ENCODE measurements at places on chromosomes 13 and 19.
A peak's percentile ranks its signal among the peaks of the same experiment; 100 is the strongest.

- DNase-seq = no peak
Observed at GRCh38 chr13:103187721-103188156, 121.5 kb upstream of the SLC10A2 start.

GRCh38 chr19:17843292-17843827 is 4.4 kb downstream of the JAK3 start:
- no peak for DNase-seq

GRCh38 chr13:45700971-45701900 is 884 bp upstream of the CBY2 start:
- DNase-seq = no peak

GRCh38 chr19:10070730-10071446 is 15.2 kb upstream of the SHFL start:
- no peak for DNase-seq

DNA sequence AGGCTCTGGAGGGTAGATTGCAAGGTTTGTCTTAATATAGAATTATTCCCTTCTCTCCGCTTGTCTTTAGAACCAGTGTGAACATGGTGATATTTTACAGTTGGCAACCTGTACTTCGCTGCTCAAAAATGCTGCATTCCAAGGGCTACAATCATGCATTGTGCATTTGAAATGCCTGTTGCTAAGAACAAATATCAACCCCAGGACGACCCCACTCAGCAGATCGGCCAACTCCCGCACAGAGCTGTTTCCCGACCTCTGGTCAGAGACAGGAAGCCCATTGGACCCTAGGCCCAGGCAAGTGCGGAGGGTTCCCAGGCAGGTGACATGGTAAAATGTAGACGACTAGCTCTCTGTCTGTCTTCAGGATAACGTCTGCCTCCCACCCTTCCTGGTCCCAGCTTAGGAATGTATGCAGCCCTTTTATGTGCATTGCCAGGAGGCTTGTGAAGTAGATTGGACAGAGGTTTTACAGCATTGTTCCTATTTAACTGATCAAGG is 263.5 kb downstream of the FOXO1 start:
- DNase-seq = peak; percentile 43

DNA sequence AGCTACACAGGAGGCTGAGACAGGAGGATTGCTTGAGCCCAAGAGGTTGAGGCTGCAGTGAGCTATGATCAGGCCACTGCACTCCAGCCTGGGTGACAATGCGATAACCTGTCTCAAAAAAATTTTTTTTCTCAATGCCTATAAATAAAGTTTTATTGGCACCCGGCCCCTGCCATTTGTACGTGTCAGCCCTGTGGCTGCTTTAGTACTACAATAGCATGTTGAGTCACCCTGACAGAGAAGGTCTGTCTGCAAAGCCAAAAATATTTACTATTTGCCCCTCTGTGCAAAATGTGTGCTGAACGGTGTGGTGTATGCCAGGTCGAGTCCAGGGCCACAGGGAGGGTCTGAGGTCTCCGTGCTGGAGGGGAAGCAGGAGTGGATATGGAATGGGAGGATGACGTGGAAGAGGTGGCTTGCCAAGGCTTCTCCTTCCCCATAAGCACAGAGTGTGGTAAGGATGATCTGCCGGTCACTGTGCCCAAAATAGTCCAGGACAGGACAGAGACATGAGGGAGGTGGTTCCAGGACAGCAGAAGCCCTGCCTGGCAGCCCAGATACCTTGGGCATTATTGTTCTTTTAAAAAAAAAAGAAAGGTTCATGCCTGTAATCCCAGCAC is 10.0 kb downstream of the NMRK2 start:
- DNase-seq = peak; percentile 27

- no peak for DNase-seq
Observed at GRCh38 chr13:30850867-30851211, 55.2 kb upstream of the MEDAG start.

DNA sequence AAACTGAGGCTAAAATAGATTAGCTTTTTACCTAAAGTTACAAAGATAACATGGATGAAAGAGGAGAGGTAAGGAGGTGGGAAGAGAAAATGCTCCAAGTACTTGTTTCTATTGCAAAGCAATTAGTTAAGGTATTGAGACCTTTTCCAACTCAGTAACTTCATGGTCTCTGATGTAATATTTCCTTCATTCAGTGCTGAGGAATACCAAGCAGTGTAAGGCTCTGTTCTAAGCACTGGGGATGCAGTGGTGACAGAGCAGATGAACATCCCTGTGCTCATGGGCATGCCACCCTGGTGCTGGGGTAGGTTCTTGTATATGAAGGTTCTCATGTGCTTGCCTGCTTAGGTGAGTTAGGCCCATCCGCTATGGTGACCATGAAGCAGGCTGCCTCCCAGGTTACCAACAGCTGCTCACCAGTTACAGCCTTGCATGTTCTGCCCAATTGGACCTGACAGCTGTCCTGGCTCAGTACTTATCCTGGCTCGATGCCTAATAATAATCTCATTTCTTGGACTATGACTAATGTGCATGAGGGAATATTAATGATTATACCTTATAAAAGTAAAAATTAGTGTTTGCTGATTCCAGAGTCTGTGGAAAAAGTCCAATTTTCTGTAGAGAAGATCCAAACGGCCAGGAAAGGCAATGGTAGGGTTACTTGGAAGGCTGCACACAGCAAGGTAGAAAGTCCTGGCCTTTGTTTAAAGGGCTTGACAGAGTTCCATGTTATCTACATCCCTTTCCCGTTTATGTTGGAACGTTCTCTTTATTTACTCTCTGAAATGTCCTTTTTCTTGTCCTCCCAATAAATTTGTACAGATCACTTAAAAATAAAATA is 48.3 kb downstream of the LATS2 start:
- no peak for DNase-seq

GRCh38 chr13:75146436-75146835 is 335.5 kb downstream of the TBC1D4 start:
- DNase-seq = no peak

DNA sequence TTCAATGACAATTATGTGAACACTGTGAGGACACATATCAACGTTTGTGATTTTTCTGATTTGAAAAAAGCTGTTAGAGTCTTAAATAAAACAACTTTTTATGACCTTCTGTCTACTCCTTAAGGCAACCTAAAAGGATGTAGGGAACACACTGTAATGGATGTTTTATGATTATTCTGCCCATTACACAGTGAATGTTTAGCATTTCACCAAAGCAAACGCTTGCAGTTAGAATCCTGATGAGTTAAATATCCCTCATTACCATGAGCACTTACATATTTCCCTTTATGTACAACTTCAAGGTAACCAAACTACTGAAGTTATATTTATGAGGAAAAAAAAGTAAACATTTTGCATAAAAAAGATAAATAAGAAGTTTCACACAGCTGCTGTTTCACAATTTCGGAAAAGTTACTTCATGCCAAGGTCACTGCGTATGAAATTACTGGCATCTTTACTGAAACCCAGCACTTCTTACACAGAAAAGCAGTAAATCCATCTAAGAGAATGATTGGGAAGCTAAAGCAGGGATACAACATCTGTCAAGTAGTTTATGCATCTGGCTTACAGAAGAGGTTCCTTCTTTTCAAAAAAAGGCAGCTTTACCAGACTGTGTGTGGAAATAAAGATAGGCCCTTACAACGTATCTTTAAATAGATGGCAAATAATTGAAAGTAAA is 733.7 kb upstream of the ATXN8OS start:
- no peak for DNase-seq

DNA sequence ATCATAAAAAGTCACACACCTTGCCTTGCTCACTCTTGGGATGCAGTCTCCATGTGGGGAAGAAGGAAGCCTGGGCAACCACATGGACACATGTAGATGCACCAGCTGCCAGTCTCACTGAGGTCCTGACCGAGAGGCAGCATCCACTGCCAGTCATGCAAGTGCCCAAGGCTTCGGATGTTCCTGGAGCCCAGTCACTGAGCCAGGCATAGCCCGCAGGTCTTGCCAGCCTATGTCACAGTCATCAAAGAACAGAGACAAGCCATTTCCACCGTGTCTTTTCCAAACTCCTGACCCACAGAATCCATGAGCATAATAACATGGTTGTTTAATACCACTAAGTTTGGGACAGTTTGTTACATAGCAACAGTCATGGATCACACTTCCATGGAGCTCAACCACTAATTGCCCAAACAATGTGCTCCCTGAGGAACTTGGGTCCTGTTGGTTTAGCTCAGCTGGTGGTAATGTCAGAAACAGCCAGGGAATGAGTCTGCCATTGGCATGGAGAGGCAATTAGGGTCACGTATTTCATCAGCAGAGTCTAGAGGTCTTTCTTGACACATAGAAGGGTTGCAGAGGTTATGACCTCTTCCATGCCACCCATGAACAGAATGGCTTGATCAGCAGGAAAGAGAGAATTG is 21.5 kb downstream of the STARD13 start:
- DNase-seq = no peak

DNA sequence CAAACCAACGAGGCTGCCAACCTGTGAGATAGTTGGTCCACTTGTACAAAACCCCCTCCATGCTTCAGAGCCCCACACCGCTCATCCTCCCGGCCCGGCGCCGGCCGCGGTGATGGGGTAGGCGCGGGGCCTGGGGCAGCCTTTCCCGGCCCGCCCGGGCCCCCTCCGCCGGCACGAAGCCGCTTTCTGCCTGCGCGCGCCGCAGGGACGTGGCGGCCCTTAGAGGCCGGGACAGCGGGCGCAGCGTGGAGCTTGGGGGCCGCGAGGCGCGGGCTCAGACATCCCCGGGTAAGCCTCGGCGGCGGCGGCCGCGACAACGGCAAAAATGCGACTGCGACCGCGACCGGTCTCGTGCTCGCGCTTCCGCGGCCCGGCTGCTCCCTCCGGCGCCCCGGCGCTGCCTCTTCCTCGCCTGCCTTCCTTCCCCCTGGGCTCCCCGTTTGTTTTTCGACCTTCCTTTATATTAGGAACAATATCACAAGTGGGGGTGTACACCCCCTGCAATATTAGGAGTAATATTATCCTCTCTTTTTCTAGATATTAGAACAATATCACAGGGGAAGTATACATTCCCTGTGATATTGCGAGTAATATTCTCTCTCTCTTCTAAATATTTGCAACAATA is 53.9 kb upstream of the CEACAM21 start:
- DNase-seq = no peak

DNA sequence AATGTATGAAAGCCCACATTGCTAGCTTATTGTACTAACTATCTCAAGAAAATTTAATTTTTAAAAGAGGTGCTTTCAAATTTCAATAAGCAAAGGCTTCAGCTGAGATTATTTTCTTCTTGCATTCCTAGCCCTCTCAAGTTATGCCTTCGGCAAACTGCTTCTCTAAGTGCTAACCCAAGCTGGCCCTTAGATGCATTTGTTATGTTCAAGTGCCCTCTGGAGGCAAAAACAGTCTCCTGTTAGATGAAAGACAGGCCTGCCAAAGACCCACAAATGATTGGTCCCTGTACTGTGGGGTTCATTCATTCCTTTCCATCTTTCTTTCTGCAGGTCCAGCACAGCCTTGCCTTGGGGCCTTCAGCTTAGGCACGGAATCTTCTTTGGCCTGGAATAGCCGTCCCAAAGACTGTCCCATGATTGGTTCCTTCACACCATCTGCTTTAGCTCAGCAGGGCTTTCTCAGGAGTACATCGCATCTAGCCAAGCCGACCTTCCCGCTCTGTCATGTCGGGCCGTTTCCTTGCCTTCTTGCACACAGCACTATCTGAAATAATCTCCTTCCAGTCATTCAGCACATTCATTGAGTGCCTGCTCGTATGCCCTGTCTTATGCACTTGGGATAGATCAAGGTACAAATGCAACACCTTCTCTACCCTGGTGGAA is 26.4 kb upstream of the TPTE2 start:
- peak; percentile 45 for DNase-seq

DNA sequence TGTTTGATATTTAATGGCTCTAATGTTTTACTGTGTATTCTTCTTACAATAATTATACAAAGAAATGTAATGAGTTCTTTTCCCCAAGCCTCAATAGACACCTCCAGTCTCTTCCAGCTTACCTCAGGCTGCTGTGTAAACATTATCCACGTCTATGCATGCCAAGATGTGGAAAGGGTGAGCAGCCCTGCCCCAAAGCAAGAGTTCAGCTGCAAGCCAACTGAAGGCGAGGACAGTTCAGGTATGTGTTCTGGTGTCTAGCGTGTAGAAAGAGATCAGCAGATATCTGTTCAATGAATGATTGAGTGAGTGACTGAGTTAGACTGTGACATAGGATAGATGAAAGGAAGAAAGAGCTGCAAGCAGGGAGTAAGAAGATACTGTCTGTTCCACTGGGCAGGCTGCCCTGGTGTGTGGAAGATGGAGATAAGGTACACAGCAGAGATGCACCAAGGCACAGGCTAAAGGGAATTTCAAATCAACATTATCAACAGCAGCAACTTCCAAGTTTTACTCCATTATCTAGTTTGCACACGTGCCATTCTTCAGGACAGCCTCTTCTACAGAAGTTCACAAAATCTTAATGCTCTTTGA is 66.0 kb downstream of the LATS2 start:
- DNase-seq = no peak

DNA sequence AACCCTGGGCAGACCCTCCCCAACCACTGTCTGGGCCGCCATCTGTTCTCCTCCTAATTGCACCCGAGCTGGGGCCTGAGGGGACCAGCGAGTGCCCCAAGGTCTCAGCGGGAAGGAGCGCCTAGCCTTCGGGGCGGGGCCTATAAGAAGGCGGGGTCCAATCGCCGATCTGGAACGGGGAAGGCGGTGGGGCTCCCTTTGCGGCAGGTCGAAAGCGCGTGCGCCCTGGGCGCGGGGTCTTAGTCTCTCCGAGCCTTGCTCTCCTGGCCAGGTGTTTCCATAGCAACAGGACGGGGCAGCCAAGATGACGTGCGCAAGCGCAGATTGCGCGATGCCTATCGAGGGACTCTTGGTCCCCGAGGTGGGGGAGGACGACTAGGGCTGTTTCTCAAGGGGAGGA is 2.8 kb downstream of the MAST1 start:
- DNase-seq = no peak

Data from HCEC 1CT (cell line).